Heart left ventricle (tissue), 16 donors: ENCODE measurements at places on chromosomes 4 and X.

- DNase-seq, result no peak
These were observed 1.3 kb downstream of the CASP3 start for GRCh38 chr4:184648054-184648312.

DNA sequence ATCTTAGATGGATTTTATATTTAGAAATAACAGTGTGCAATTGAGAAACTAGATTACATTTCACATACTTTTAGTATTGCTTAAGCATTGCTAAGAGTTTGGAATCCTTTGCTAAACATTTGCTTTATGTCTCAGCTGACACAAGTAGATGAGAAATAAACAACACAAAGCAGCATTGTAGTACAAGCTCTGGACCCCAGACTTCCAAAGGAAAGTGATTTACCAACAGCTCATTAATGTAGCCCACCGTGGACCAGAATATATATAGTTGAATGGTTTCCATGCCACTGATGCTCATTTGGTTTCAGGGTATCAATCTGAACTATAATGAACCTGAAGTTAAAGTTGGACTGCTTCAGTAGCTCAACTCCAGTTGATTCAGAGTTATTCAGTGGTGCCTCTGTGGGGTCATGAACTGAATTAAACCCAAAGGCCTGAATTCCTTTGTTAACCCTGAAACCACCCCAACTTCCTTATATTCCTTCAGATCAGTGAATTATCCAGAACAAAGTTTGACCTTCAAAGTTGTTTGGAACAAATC is 132.1 kb upstream of the NEIL3 start:
- DNase-seq, result no peak

DNA sequence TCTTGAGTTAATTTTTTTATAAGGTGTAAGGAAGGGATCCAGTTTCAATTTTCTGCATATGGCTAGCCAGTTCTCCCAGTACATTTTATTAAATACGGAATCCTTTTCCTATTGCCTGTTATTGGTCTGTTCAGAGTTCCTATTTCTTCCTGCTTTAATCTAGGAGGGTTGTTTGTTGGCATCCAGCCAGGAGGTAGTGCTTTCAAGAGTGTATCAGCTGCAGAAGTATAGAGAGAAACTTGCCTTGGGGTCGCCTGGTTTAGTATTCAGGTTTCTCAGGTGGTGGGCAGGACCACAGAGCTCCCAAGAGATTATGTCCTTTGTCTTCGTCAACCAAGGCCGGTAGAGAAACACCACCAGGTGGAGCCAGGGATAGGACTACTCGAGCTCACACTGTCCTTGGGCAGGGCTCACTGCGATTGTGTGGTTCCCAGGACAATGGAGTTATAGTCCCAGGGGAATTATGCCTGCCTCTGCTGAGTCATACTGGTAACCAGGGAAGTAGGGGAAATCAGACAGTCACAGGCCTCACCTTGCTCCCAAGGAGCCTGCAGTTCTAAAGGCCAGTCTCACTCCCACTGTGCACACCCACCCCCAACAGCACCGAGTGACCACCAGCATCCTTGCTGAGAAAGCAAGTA is 168.1 kb downstream of the VSIG4 start:
- DNase-seq, result no peak

DNA sequence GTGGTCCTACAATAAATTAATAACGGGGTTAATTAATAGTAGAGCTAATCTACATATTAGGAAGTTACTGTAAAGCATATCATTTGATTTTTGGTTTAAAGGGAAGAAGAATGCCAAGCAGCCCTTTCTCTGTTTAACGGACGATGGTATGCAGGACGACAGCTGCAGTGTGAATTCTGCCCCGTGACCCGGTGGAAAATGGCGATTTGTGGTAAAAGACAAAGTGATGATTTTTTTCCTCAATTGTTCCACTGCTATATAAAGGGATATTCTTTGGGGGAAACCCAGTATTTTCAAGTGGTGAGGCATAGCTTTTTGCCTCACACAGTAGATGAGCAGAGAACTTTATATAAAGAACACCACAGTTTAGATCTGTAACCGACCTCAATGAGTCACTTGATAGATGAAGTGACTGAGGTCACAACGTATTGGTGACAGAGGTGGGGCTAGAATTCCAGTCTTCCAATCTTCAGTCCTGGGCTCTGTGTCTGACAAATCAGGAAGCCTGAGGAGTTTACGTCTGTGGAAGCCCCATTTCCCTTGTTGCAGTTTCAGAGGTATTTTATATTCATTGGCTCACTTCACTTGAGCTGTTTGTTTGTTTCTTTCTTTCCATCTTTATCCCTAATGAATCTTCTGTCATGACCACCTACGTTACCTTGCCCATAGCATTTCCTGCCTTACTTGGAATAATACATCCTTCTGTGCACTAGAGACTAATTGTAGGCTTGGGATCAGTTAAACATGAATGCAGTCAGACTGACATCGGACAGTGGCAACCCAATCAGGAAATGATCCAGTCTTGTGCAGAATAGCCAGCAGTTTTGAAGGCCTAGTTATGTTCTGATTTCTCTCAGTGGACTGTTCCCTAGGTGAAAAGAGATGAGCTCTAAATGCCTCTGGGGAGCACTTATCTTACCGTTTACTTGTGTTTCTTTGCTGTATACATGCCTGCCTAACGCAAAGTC is 30.1 kb downstream of the ZRSR2 start:
- no peak for DNase-seq

DNA sequence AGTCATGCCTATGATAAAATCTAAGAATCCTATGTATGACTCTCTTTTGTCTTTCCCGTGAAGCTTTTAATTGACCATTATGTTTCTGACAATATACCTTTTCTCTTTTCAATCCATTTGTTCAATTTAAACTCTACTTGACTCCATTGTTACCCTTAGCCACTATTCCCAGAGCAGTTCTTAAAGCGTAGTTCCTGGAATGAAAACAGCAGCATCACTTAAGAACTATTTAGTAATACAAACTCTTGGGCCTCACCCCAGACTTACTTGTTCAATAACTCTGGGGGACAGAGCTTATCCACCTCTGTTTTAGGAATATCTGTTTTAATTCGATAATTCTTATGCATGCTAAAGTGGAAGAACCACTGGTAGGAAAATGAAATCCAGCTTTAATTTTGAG is 358.4 kb downstream of the PRR32 start:
- DNase-seq, result no peak

DNA sequence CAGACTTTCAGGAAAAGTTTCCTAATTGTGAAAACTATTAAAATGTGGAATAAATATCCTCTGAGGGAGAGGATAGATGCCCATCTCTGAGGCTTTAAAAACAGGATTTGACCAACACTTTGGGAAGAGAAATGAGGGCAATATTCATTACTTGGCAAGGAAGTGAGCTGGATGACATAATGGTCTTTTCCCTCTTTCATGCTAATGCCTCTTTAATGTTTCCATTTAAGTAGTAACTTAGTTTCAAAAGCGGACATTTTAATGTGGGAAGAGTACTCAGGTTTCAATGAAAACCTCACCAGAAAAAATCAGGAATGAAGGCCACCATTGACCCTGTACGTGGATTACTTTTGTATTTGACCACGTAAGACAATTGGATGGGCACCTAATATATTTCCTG is 503.3 kb downstream of the ANKRD50 start:
- DNase-seq, result no peak

- no peak for DNase-seq
These were observed 4.2 kb downstream of the PDE5A start for GRCh38 chr4:119624356-119624755.

- DNase-seq, result no peak
These were observed 54.9 kb downstream of the WFS1 start for GRCh38 chr4:6324461-6324998.

DNA sequence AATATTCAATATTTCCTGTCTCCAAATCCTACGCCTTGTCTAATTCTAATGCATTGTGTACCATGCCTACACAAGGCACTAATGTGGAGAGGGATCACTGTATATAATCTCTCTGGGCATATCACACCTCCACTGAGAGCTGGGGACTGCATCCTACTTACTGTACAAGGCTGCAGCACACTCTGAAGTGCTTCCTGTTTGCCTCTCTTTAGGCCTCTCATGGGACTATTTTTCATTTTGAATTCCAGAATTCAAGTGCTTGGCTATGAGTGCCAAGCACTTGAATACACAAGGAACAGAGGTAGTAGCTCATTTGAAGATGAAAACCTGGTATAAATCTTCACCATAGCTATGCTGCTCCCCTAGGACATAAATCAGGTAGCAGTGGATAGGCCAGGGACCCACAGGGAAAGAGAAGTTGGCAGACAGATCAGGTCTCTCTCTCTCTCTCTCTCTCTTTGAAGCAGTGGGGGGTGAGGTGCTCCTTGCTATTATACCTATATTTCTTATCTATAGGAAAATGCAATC is 229.7 kb upstream of the MBNL3 start:
- no peak for DNase-seq

DNA sequence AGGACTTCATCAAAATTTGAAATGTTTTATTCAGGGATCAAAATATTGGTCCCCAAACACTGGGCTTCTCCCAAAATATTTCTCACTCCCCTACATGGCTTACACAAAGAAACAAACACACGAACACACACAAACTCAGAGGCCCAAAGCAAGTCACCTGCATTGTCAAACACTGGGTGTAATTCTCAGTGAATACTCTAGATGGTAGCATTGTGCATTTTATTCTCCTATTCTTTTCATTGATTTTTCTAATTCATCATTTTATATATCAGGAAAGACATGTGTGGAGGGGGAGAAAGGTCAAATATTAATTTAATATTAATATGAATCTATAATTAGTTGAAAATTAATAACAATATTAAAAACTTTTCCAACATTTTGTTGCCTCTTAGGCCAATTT is 72.3 kb upstream of the TNMD start:
- no peak for DNase-seq

DNA sequence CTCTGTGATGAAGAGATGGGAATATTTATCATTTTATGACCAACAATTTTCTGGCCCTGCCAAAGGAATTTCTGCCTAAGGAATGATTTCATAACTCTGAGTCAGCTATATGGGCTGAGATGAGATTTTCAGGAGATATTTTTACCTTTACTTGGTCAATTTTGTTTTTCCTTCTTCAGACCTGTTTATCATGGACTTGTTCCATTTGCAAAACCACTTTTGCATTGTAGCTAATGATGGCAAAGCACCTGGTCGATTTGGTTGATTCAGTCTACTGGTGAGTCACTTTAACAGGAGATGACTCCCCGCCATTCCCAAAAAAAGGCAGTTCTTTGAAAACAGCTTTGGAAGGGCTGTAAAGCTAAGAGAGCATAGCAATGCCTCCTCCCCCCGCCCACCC is 53.3 kb downstream of the TEX13A start:
- DNase-seq, result no peak

DNA sequence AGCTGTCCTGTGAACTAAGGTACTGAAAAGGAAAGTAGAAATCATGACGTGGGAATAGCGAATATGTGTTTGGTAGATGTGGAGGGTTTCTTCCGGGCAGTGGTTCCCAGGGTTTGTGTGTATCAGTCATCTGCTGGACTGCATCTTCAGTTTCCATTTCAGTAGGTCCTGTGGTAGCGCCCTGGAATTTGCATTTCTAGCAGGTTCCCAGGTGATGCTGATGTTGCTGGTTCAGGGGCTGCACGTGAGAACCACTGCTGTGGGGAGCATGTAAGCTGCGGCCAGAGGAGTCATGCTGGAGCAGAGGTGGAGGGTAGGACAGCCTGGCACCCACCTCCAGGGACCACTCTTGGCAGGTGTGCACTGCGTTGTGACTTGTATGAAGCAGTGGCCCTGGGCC is 47.1 kb downstream of the ARHGAP10 start:
- DNase-seq, result no peak

GRCh38 chr4:106985830-106986229 is 50.3 kb downstream of the DKK2 start:
- no peak for DNase-seq

DNA sequence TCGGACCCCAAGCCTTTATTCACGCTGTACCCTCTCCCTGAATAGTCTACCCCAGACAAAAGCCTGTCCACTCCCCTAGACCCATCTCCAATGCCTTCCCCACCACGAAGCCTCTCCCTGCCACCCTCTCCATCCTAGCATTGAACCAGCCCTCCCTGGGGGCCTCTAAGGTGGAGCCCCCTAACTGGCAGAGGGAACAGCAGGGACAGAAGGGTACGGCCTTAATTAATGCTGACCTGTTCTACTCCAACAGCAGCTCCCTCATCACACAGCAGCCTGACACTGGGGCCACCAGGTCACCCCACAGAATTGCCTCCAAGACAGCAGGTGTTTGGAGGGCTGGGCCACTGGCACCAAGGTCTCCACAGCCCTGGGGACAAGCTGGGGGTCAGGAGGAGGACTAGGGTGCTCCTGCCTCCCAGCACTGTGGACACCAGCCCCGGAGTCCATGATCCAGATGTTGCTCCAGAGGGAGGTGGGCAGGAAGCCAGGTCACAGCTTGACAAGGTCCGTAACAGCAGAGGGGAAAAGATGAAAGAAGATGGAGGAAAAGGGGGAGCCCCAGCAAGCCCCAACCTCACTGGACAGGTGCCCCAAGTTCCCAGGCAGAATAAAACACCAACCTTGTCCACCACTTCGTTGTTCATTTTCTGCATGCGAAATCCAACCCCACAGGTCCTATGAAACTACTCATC is 3.7 kb downstream of the CRMP1 start:
- DNase-seq, result no peak

GRCh38 chr4:124000233-124000632 is 603.6 kb downstream of the SPRY1 start:
- no peak for DNase-seq

DNA sequence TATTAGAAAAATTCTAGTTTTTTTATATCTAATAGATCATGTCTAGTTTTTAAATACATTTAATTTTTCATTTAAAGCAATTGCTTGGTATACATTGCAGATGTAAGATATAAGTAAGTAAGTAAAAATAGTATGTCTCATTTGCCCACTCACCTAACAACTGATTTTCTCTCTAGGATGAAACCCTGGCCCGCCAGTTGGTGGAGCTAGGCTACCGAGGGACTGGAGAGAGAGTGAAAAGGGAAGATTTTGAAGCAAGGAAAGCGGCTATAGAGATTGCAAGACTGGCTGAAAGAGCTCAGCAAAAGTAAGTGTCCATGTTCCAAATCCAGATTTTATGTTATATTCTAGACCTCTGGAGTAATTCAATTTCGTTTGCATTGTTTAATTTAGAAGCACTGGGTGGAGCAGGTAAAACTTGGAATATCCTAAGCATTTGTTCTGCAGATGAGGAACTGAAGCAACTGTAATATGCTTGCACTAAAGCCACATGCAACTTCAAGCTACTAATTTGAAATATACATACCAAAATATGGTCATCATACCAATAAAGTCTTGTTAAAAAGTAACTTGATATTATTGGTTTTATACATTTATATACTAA is 27.1 kb downstream of the CFAP299 start:
- no peak for DNase-seq

DNA sequence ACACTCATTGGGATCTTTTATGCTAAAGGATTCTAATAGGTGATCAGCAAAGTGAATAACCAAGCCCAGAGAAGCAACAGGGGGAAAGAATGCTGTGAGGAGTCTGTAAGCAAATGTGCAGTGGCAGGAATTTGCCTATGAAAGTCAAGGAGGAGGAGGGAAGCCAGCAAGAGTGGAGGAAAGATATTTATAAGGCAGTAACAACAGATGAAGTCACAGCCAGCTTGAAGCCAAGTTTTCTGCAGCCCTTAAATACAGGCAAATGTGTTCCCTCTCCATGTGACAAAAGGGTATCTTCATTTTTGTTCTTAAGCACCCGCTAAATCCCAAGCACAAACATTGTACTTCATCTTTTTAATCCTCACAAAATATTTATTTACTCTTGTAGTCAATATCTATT is 275.0 kb upstream of the CLNK start:
- DNase-seq, result no peak

- no peak for DNase-seq
These were observed 35.3 kb downstream of the HPGDS start for GRCh38 chr4:94307231-94307871.
